ENCODE measurements at places on chromosomes 2 and 18.

DNA sequence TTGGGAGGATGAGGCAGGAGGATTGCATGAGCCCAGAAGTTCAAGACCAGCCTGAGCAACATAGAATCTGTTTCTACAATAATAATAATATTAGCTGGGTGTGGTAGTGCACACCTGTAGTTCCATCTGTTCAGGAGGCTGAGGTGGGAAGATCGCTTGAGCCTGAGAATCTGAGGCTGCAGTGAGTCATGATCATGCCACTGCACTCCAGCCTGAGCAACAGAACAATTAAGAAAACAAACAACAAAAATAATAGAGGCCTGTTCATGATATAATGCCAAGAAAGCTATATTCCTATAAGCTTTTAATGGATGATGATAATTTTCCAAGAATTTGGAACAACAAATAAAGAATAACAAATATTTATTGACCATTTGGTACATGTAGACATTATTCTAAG lies 6.9 kb upstream of the CCBE1 start:
- no peak for DNase-seq

DNA sequence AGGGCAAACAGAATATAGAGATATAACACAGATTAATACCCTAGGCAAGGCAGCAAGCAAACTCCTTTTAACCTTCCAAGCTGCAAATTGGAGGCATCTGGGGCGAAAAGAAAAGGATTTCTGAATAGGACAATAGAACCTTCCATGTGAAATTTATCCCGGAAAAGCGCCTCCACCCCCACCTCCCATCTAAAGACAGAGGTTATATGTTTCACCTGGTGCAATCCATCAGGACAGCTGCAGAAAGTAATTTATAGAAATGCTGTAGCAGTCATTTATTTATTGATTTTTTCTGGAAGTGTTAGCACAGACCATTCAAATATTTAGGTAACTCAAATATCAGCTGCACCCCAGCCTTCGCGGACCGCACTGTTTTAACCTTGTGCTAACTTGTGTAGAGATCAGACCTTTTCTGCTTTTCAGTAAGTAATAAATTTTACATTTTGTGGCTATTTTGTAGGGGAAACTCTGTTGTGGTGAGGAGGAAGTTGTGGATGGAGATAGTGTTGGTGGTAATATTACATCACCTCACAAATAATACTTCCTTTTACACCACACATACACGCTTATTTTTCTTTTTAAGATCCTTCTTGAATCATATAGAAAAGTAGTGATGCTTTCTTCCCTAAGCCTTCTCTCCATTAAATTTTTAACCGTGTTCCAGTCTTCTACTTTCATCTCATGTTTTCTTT lies 919.3 kb upstream of the CDH2 start:
- DNase-seq = no peak

DNA sequence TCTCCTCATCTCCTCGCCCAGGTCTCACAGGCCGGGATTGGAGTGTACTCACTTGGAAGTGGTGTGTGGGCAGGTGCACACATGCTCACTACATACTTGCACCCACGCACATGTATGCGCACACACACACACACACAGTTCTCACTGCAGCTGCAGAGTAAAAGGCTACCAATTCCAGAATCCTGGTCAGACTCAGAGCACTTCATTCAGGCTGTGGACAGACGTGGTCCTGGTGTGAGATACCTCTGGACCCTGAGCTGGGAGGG lies 19.4 kb downstream of the CELF4 start:
- no peak for DNase-seq

- DNase-seq = peak; percentile 11
Observed at GRCh38 chr18:59996370-59996966, 96.7 kb downstream of the PMAIP1 start.

DNA sequence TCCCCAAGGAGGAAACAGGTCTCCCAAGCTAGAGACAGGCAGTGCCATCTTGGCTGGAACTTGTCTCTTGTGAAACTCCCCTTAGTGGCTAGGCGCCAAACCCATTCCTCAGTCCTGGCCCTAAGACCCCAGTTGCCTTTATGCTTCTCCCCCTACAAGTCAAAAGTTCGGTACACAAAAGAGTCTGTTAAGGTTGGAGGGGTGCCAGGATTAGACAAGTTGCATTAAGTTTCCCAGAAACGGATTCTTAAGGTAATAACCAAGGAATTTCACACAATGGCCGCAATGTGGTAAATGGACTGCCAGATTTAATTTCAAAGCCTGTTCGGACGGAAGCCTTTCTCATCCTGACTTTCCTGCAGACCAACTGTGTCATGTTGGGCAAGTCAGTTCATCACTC lies 80.7 kb downstream of the CCBE1 start:
- peak; percentile 63 for DNase-seq

GRCh38 chr2:67873916-67874315 lies 188.9 kb downstream of the C1D start:
- DNase-seq = no peak

DNA sequence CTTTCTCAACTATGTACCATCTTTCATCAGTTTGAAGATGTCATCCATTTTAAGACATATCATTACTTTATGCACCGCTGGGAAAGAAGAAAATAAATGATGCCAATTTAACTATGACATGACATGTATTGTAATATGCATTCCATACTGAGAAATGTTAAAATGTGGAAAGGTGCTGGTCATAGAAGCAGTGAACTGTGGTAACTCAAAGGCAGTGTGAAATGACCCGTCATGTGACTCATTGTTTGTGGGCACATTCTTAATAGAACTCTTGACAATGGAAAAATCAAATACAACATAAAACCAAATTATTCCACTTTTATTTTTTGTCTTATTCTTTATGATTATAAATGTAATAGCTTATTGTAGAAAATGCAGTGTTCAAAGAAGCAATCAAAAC lies 455.0 kb upstream of the ST6GAL2 start:
- no peak for DNase-seq

- DNase-seq = peak; percentile 36
Observed at GRCh38 chr18:8217051-8217564, 392.1 kb upstream of the RAB12 start.

DNA sequence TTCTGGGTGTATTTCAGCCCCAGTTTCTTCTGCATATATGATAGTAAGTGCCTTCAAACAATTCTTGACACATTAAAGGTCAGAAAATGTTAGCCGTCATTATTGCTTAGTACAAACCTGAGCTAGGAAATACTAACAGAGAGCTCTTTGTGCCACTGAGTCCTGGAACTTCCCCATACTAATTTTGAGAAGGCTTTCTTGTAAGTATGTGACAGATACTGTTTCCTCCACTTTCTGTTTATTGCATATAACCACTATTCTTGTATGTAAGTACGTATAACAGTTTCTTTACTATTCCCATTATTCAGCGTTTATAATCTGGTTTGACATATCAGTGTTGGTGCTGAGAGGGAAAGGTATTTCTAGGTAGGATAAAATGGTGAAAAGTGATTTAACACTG lies 9.8 kb downstream of the PPP1CB start:
- DNase-seq = no peak

GRCh38 chr18:13503836-13504235 lies 222.5 kb downstream of the FAM210A start:
- DNase-seq = no peak

DNA sequence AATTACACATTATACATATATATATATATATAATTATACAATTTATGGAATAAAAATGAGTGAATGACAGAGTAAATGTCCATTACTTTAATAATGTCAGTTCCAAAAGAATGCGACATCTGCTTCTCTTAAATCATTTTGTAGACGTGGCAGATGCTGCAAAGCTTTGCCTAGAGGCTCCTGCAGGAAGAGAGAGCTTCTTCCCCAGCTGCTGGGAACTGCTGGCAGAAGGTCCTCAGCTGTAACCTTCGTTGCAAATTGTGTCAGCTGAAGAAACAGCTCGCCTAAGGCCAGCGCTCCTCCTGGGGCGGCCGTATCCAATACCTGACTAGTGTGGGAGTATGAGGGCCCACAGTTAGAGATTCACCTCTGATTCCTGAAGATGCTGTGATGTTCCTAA lies 9.6 kb upstream of the THNSL2 start:
- no peak for DNase-seq

GRCh38 chr2:181052523-181052891 lies 72.1 kb downstream of the UBE2E3 start:
- no peak for DNase-seq

DNA sequence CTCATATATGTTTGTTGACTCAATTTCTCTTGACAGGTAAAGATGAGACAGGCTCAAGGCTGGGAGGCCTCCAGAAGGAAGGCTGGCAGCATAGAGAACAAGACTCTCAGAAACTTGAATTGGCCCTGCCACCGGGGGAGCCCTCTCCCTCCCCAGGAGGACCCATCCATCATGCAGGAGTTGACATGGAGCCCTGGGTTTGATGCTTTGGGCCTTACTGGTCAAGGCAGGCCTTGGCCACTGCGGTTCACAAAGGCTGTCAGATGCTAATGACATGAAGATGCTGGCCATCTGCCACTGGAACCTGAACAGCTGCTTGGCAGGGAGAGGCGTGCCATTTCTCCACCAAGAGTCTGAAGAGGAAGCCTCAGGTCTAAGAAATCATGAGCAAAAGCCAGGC lies 193.6 kb downstream of the MTCL1 start:
- DNase-seq = peak; percentile 33

GRCh38 chr2:242024751-242025355 lies 155.3 kb downstream of the RTP5 start:
- no peak for DNase-seq

DNA sequence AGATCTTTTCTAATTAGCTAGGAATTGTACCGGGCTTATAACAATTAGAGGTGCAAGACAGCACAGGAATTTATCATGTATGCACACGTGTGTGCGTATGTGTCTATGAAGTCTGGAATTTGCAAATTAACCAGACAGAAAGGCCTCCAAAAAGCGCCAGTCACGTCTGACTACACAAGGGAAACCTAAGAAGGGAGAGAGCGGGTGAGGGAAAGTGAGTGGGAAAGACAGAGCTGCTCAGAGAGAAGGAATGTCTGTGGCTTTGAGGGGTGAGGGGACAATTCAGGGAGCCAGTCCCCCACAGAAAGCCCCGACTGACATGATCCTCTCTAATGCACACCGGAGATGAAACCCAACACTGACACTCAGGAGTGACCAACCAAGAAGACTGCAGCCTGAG lies 197.7 kb upstream of the SH3BP4 start:
- DNase-seq = no peak

DNA sequence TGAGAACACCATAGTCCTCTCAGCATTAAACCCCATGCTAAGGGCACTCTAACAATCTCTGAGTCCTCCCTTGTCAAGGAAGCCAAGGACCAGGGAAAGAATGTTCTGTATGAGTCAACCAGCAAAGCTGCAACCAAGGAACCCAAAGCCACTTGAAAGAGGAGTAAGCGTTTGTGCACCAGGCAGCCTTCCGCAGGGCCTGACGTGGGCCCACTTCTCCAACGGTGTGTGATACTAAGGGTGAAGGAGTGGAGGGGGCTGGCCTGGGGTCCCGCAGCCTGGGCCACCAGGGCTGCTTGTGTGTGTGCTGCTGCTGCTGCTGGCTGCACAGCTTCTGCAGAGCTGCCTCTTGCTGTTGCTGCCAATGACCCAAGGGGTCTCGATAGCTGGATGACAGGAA lies 30.1 kb upstream of the GALNT14 start:
- DNase-seq = no peak

- no peak for DNase-seq
Observed at GRCh38 chr2:1968209-1968987, 224.1 kb upstream of the PXDN start.

DNA sequence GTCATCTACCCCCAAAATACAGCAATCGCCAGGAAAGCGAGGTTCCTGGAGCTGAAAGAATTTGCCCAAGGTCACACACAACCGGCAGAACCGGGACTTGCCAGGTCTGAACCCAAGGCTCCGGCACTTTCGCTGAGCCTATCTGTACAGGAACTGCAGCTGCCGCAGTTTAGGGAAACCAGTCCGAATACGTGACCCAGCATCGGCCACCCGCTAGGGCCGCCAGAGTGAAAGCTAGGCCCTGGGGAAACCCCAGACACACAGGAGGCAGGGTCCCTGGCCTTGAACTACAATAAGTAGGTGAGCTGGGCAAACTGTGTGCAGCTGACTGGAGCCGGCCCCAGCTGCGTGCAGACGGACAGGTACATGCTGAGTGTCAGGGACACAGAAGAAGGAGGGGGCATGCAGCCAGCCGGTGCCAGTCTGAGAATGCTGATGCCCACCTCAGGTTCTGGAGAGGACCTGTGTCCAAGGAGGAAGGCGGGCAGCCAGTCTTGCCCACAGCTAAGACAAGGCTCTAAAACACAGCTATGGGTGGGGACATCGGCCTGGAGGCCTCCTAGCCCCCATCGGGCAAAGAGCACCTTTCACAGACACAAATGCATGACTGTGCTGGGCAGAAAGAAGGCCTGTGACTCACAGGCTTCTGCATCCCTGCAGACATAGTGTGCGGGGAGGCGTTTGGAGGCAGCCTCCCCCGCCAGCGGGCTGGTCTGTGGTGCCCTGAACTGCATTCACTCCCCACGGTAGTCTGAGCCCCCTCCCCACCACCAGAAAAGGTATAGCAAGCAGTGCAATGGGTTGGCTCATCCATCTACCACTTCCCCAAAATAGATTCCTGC lies 107.4 kb upstream of the ID2 start:
- DNase-seq = no peak

DNA sequence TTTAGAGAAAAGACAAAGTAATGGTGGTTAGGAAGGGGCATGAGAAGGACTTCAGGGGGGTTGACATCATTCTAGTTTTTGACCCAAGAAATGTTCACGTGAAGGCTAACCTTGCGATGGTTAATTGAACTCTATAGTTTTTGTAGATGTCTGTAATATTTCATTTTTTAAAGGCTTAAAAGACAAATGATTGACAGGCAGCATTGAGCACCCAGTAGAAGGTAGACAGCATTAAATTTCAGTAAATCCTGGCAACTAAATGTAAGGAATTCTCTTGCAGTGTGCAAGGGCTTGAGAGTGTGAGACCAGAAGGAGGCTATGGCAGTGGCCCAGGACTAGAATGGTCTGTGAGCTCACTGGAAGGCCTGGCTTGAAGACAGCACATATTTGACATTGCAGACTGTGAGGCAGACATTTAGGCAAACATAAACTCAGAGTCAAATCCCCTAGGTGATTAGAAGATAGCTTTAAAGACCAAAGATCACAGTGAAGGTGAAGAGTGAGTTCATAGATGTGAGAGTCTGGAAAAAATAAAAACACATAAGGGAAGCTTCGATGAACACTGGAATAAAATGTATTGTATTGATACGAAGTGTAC lies 100.1 kb upstream of the MAP4K4 start:
- peak; percentile 39 for DNase-seq
